GM23338 (cell line): ENCODE measurements at places on chromosomes 2 and 18.

DNA sequence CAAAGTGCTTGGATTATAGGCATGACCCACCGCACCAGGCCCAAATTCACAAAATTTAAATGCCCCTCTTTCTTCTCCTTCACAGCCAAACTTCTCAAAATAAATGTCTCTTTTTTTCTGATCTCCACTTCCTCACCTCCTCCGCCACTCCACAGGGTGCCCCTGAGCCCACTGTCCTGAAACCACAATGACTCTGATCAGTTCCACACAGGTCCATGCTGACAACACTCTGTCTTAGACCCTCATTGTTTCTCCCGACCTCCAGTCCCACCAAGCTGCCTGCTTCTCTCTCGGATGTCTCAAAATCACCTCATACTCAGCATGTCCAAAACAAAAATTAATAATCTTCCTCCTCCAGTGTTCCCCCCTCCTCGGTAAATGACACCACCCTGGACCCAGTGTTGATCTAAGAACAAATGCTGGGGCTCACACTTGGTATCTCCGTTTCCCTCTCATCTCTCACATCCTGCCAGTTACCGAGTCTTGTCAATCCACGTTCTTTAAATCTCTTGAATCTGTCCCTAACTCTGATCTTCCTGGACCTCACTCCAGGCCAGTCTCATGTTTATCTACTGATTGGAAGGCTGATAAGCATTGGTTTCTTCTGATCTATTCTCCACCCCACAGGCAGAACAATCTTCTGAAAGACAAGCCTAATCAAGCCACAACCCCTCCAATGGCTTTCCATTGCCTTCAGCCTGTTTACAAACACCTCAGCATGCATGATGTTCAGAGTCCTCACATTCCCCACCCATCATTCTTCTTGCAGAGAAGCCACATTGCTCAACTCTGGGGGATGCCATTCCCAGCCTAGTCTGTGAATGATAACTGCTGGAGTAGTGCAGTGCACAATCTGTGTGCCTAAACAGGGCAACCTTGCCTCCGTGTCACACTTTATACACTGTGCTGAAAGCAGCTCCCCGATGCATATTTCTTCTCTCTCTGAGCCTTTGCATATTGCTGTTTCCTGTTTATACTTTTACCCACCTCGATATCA is 12.4 kb upstream of the ANKRD44 start:
- peak; percentile 16 for DNase-seq

DNA sequence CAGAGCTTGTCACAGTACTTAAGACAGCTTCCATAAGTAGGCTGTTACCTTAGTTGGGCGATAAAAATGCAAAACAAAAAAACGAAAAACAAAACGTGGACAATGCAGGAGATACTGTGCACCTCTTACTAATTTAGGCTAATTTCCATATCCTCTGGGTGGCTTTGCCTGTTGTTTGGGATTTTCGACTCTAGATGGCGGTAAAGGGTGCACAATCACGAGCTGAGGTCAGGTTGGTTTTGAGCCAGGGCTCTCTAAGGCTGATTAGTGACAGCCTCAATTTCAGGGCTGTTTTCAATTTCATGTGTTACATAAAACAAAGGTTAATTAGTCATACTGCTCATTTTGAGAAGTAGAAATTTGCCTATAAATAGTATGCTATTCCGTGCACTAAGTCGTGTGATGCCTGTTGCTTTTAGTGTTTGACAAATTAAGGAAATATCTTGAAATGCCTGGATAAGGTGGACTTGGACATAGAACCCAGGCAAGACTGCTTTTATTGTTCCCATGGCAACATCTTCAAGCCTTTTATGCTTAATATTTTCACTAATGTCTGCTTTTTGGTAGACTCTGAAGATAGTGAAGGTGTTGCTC is 493.1 kb downstream of the SOCS6 start:
- DNase-seq = peak; percentile 49

DNA sequence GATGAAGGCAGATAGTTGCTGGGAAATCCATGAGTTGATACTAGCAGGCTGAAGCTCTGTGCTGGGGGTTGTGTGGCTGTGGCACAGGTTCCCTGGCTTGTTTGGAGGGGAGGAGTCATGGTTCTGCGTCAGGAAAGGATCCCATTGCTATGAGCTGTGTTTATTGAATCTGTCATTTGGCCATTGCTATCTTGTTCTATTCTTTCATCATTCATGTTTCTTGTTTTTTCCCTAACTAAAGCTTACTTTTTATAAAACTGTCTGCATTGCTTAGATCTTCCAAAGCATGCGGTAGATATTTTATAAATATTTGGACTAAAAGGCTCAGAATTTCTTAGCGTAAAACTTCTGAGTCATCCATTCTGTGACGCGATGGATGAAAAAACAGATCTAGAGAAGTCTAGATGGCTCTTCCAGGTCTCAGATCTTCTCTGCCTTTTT is 335.3 kb downstream of the PTPRM start:
- peak; percentile 11 for DNase-seq

- DNase-seq = no peak
Measured at GRCh38 chr2:15646661-15647060, 55.0 kb downstream of the DDX1 start.

- peak; percentile 92 for DNase-seq
Measured at GRCh38 chr2:38535744-38536506, 66.8 kb downstream of the HNRNPLL start.

- DNase-seq = no peak
Measured at GRCh38 chr2:8030573-8031303, 651.1 kb upstream of the ID2 start.

DNA sequence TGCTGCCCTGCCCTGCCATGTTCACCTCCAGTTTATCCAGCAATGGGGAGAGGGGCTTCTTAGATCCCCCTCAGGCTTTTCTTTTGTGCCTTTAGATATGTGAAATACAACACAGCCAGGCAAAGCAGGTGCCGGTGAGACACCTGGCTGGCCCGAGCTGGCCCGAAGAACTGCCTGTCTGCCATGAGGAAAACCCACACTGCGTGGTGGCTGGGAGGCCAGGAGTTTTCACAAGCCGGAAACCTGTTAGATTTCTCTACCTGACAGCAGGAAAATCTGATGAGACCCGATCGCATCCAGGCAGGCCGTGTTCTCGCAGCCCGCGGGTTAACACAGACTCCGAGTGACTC is 5.7 kb upstream of the GAL3ST2 start:
- no peak for DNase-seq

GRCh38 chr2:207244971-207245925 is 79.5 kb upstream of the KLF7 start:
- peak; percentile 39 for DNase-seq

DNA sequence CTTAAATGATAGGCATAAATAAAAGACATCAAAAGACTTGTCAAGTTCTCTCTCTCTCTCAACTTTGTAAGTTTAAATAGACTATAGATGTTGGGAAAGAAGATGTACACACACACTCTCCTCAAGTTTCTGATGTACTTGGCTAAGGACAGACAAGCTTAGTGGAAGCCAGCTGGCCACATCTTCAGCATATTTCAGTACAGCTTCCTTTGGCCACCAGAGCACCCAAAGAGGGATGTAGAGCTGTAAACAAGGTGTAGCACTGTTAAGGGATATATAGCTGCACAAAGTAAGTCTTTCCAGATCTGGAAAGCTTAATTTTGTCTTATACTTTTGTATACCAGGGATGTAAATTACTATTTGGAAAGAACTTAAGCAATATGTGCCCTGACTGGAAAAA is 64.3 kb upstream of the MSTN start:
- no peak for DNase-seq

DNA sequence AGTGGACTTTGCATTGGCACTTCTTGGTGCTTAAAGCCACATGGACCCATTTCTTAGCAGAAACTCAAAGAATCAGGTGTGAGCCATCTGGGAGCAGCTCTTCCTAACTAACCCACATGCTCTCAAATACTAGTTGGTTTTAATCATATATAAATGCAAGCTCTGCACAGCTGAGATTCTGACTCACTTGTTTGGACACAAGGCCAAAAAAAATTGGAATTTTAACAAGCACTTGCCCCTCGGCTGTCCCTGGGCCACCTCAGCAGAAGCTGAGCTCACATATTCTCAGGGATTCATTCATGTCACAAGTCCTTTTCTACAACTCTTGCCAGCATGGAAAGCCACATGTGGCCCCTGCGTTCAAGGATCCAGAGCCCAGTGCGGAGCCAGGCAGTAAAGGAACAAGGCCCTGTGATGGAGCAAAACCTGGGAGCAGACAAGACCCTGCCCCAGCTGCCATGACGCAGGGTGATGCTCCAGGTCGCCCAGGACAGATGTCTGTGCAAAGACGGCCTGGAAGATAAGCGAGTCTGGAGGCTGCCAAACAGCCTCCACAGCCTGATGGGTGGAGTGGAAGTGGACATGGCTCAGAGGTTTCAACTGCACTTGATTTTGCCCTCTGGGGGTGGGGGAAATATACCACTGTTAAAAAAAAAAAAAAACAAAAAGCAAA is 266.5 kb downstream of the EIPR1 start:
- DNase-seq = no peak

DNA sequence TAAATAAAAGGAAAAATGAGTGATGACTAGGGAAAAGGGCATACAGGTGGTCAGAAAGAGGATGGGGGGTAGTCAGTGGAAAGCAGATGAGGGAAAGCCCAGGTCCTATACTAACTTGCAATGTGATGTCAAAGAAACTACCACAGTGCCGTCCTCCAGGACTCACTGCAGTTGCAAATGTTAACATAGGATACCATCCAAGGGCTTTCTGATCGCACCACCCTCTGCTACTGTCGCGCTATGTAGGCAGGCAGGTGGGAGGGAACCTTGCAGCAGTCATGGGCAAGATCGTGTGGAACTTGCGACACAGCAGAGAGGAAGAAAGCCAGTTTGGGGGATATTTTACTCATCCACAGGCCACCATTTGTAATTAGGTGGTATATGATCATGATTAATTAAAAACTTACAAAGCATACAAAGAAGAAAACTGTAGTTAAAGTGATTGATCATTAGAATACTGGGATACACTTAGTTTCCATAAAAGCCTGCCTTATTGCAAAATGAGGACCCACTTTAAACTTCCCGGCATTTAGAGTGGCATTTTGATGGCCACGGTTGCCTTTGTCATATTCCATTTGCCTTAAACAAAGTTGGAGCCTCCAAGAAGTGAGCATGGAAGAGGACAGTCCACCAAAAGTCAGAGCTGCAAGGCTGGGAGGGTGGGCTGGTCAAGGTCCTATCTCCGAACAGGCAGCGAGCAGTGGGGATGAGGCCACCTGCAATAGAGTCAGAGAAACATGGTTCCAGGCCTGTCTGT is 8.5 kb upstream of the ROCK2 start:
- no peak for DNase-seq

- no peak for DNase-seq
Measured at GRCh38 chr2:71578767-71579342, 125.5 kb downstream of the DYSF start.

DNA sequence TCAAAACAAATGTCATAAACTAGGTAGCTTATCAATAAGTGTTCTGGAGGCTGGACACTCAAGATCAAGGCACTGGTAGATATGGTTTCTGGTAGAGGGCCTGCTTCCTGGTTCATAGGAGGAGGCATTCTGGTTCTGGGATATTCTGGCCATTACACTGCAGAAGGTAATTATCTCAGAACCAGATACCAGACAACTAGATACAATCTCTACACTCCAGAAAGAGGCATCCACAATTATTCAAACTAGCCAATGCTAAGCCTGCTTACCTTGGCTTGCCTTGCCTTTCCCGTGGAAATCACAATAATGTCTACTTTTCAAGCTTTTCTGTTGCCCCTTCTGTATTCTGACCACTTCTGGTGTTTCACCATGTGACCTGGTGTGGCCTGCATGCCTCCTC is 785.2 kb upstream of the GYPC start:
- no peak for DNase-seq

DNA sequence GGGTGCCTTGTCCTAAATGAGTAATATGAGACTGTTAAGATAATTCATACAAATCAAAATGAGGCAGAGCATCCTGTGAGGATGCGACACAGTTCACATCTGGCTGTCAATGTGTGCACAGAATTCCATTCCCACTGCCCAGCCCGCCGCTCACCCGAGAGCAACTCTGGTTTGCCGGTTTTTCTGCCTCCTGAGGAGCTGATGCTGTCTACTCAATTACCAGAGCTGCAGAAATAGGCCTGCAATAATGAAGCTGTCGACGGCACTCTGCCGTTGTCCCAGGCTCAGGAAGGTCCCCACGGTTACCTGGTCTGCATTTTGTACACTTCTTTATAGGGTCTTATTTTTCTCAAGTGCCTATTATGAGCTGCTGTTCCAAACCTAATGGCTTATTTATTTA is 55.7 kb upstream of the LYPD1 start:
- DNase-seq = no peak

GRCh38 chr2:216620786-216621185 is 12.4 kb upstream of the IGFBP2 start:
- DNase-seq = no peak

- peak; percentile 61 for DNase-seq
Measured at GRCh38 chr2:226031647-226032501, 632.4 kb downstream of the NYAP2 start.

- DNase-seq = no peak
Measured at GRCh38 chr2:43375746-43376522, 149.5 kb upstream of the ZFP36L2 start.

- DNase-seq = no peak
Measured at GRCh38 chr2:152432206-152432653, 97.3 kb downstream of the FMNL2 start.

DNA sequence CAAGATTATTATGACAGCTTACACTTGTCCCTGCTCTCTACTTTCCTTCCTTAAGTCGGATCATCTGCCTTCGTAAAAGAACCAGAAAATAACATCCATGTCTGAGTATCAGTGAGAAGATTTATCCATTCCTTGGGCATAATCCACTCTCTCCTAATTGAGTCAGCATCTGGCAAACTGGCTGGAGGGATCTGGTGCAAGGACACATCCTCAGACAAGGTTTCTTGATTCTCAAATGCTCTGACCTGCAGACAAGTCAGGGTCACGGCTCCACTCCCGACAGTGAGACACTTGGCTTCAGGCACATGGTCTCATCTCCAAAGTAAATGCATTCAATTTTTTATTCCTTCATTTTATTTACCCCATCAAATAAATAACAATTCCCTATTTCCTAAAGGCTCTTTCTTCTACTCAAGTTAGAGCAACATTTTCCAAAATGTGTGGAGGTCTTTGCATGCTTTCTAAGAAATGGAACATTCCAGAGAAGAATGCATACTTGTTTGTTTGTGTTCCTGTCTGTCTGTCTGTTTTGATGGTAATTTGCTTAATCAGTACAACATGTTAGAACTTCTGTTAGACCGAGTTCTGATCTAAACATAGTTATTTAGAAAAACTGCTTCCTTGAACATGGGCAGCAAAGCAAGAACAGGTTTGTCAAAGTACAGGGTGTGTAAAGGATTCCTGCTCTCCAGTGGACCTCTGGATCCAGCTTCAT is 246.9 kb downstream of the IRS1 start:
- DNase-seq = no peak

GRCh38 chr2:240013343-240013742 is 11.8 kb downstream of the NDUFA10 start:
- no peak for DNase-seq

- DNase-seq = no peak
Measured at GRCh38 chr2:144310484-144310883, 209.4 kb downstream of the ZEB2 start.

DNA sequence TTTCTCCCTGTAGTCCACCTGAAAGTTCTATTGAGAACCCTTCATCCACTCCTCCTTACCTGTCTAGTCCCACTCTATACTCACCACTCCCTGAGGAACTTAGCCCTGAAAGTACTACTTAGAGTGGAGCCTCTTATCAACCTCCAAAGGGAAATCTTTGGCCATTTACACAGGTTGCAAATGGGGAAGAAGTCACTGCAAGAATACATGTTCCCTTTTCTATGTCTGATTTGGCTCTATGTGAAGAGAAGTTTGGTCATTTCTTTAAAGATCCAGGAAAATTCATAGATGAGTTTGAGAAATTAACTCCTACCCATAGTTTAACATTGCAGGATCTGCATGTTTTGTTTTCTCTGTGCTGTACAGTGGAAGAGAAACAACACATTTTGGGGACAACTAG is 22.9 kb upstream of the MGAT4A start:
- DNase-seq = no peak
